ENCODE measurements at places on chromosomes 7 and 10.

- DNase-seq: no peak
Observed at GRCh38 chr7:125661-126060, 66.7 kb upstream of the FAM20C start.

GRCh38 chr7:99651290-99651689 is 28.5 kb downstream of the CYP3A5 start:
- no peak for DNase-seq

GRCh38 chr7:142854372-142855113 is at the start of gene EPHB6:
EPHB6 (plus strand) TSS chr7:142855076; CDS start chr7:142863228, 8,152 bp downstream.
- DNase-seq: peak; percentile 65

- DNase-seq: no peak
Observed at GRCh38 chr10:99777918-99778714, 4.3 kb upstream of the ABCC2 start.

DNA sequence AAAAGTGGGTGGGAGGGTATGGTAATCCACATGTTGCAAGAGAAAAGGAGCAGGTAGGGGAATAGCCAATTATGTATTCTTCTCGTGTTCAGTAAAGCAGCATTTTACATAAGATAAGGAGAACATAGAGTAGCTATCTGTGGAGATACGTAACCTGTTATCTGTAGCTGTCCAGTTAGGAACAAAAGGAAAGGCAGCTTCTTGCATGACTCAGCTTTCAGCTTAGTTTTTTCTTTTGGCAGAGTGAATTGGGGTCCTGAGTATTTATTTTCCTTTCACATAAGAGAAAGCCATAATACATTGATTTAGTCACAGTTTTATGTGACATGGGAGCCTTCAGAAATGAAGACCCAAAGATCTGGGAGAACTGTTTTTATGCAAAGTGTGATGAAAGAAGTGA is 116.7 kb upstream of the IMMP2L start:
- no peak for DNase-seq

DNA sequence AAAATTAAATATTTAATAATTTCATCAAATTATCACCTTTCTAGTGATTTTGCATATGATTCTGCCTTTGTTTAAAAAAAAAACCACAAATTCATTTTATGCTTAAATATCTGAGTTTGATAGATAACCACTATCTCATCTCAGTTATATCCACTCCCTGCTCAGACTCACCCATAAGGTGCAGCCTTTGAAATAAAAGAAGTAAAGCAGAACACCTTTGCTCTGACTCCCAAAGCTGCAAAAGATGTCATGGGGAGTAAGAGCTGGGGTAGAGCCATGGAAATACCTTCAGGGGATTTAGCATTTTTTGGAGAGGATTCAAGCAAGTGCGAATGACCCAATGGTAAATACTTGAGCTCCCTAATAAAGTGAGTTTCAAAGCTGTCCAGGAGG is 15.1 kb upstream of the CYP3A5 start:
- no peak for DNase-seq

DNA sequence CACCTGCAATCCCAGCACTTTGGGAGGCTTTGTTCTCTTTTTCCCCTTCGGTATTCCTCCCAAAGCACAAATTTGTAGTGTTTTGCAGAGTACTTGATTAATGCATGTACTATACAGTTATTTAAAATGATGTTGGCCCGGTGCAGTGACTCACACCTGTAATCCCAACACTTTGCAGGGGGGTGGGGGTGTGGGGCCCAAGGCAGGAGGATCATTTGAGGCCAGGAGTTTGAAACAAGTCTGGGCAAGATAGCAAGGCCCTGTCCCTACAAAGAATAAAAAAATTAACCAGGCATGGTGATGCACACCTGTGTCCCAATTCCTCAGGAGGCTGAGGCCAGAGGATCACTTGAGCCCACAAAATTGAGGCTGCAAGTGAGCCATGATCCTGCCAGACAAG is 26.8 kb upstream of the FOXK1 start:
- DNase-seq: no peak

DNA sequence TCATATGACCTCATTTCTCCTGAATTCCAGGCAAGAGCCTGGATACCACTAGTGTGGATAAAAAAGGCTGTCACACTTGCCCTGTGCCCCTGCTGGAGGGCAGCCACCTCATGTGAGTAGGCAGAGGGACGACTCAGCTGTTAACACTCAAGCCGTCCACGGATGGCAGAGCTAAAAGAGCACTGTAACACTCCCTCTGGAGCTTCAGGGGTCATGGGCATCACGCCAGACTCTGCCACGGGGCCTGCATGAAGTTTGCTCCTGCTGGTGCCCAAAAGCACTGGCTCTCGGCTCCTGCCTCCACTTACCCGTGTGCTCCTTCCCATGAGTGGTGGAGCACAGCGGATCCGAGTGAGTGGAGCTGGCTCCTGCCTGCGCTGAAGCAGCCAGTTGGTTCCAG is 919.8 kb upstream of the C7orf33 start:
- no peak for DNase-seq
